ENCODE measurements at places on chromosomes 2 and 18. TPM values are rescaled to one million over a fixed set of nuclear protein-coding genes. Genes with fewer than 3 reads are reported as not detected.

The CPO gene
- not detected for total RNA-seq

The NOSTRIN gene
- 34.3 TPM for total RNA-seq

The THSD7B gene
- 0.08 TPM for total RNA-seq

The KCMF1 gene
- 69.5 TPM for total RNA-seq

The ERMN gene
- total RNA-seq, result not detected

The FSHR gene
- total RNA-seq, result 0.28 TPM

The CERKL gene
- total RNA-seq, result not detected

The TLX2 gene
- not detected for total RNA-seq

The NEB gene
- total RNA-seq, result 136 TPM

The CD8B gene
- total RNA-seq, result 0.75 TPM

The BOK gene
- 11.2 TPM for total RNA-seq

The HOXD4 gene
- not detected for total RNA-seq

The TMEM37 gene
- total RNA-seq, result 5.4 TPM

The CIDEA gene
- 0.82 TPM for total RNA-seq

The REG3G gene
- total RNA-seq, result not detected

The PLEKHH2 gene
- 4.7 TPM for total RNA-seq

The TRPM8 gene
- not detected for total RNA-seq

The SKA1 gene
- not detected for total RNA-seq

The HOXD3 gene
- not detected for total RNA-seq

The GPAT2 gene
- total RNA-seq, result 1.8 TPM

The MARCO gene
- 1.6 TPM for total RNA-seq

The C1QL2 gene
- not detected for total RNA-seq

The CNRIP1 gene
- 9.9 TPM for total RNA-seq

The REG3A gene
- not detected for total RNA-seq

The SAG gene
- 2.9 TPM for total RNA-seq

The UGT1A8 gene
- total RNA-seq, result not detected

The SPAG16 gene
- total RNA-seq, result 18.3 TPM

The RAMP1 gene
- 239 TPM for total RNA-seq

The TDRD15 gene
- total RNA-seq, result not detected

The EPHA4 gene
- 74.2 TPM for total RNA-seq

The CHRND gene
- total RNA-seq, result 0.19 TPM

The BMP10 gene
- total RNA-seq, result 1.9 TPM

The ERFE gene
- 1.5 TPM for total RNA-seq

The AQP12A gene
- not detected for total RNA-seq

The PRSS56 gene
- 0.20 TPM for total RNA-seq

The HOXD12 gene
- not detected for total RNA-seq

The FAM110C gene
- 8.3 TPM for total RNA-seq

The RPIA gene
- 5.1 TPM for total RNA-seq

The RFTN2 gene
- total RNA-seq, result 11.6 TPM

The GPR155 gene
- total RNA-seq, result 13.7 TPM

The SCRN3 gene
- total RNA-seq, result 23.5 TPM

The STARD7 gene
- total RNA-seq, result 163 TPM

The PTPN18 gene
- 13.3 TPM for total RNA-seq

The MALT1 gene
- total RNA-seq, result 9.9 TPM

The HS6ST1 gene
- 25.8 TPM for total RNA-seq

The DSC2 gene
- total RNA-seq, result 19.3 TPM

The DCC gene
- total RNA-seq, result not detected

The BARD1 gene
- 13.5 TPM for total RNA-seq

The KIAA2012 gene
- total RNA-seq, result not detected
